Stimulated activated CD8-positive, alpha-beta memory T cell treated with anti-CD3 and anti-CD28 coated beads, Interleukin-7, amount 100 ng/mL, for 48 hours (primary cell): ENCODE measurements at places on chromosomes 12 and 14.

GRCh38 chr14:69547701-69548348 is 26.8 kb downstream of the CCDC177 start:
- DNase-seq: no peak

DNA sequence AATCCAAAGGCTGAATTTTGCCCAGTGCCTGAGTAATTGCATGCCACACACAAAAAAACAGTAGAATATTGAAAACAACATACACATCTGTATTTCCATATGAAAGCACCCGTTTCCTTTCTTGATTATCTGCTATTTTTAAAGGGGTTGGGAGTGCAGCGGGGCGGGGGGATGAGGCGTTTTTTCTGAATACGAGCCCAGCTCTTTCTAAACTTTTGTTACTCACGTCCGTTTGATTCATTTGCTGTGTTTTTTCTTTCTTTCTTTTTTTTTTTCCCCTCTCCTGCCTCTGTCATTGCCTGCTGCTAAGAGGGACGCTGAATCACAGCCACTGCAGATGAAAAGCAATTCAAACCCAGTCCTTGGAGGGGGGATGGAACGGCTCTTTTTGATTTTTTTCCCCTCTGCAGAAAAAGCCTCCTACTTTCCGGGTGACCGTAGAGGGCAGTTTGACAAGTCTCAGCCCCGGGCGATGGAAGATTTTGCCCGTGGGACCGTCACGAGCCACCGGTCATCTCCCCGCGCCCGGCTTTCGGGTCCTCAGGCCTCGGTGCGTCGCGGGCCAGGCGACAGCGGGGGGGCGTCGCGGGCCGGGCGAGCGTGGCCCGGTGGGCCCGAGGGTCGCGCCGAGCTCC is 572 bp upstream of the RASSF8 start:
- no peak for DNase-seq

DNA sequence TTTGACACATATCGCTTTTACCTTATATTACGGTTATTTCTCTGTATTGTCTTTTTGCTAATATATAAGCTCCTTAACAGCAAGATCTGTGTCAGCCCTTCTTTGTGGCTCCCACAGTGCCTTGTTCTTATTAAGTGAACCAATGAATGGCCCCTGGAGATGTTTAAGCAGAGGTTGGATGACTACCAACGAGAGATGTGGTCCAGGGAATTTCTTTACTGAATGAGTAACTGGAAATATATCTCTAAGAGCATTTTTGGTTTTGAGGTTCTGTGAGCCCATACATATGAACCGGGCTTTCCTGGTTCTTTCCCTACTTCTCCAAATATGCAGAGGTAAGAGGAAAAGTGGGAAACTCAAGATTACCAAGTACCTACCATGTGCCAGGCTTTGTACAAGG is 23.5 kb downstream of the CALCOCO1 start:
- DNase-seq: no peak

GRCh38 chr14:69880044-69880487 is 850 bp downstream of the SMOC1 start:
- no peak for DNase-seq

DNA sequence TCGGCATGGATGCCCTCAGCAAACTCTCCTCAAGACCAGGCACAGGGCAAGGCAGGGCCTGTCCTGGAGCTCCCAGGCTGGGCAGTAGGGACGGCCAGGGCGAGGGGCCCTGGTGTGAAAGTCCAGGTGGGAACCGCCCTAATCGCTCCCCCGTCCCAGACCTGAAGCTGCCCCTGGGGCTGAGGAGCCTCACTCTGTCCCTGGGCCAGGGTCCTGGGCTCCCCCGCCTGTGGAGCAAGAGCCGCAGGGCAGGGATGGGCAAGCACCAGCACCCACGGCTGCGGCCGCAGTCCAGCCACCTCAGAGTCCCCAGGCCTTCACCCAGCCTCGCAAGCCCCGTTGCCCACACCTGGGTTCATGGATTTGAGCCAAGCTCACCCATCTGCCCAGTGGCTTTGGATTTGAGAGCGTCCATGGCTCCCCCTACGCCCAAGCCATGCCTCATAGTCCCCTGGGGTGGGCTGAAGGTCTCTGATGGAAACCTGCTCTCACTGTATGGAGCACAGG is 102.4 kb upstream of the C14orf180 start:
- no peak for DNase-seq

DNA sequence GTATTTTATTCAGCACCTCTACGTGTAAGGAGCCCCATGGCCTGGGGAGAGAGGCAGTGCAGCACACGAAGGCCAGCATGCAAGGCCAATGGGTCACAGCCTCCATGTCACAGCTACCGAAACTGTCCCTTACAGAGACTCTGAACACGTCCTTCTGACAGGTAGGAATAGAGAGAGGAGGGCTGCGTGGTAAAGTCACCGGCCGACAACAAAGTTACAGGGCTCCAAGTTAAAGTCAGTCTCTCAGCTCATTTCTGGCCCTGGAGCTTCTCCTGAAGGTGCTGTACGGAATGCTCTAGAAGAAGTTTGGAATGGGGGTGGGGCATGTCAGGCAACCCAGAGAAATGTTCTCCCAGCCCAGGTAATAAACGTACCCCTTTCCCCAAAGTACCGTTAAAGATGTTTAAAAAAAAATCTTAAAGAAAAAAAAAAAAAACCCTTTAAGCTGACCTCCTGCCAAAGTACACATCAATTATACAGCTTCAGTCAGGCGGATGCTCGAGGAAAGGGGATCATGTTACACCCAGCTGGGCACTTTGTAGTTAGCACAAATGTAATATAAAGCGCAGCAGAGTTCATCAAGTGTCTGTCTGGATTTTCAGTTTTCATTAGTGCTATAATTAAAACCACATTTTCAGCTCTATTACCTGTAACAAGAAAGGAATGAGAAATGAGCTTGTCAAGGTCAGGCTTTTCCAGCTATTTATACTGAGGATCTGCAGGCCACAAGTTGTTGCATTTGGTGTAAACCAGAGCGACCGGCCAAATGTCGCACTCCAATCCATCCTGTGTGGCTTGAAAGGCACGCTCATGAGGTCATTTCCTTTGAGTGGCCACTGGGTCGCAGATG is 53.3 kb upstream of the CDKN3 start:
- no peak for DNase-seq

DNA sequence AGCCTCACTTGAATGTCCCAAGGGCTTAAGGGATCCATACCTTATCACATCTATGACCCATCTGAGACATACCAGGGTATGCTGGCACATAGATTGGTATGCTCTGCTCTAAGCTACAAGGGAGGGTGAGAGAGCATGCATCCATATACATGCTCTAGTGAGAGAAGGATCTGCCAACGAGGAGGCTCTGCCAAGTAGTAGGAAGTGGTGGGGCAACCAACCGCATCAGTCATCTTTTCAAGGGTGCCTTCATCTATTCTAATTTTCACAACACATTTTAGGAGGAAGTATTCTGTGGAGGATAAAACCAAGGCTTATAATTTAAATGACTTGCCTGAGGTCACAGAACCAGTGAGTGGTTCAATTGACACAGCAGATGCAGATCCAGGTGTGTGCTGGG is 6.6 kb upstream of the PPM1A start:
- DNase-seq: no peak

DNA sequence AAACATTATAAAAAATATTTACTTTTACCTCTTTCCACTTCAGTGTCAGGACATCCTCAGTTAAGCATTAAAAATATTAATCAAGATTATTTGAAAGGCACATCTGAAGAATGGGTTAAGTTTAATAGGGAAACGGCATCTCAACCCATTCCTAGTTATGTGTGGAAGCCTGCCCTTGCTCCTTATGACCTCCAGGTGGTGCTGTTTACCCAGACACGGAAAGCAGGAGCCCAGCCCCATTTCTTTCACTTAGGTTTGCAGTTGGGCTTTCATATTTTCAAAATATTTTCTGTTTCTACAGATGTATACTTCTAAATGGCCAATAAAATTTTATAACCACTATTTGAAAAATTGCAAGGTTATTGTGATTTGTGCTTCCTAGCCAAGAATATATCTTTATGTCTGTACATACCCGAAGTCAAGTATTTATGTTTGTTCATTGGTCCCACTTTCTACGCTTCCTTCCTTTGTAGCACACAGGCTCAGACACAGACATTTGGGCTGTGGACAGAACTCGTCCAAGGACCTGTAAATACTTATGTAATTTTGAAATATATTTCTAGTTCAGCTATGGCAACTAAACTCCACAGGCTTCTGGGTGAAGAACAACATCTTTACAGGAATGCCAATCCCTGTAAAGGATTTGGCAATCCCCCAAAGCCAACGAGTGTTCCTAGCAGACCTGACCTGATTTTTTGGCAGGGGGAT is 247.1 kb downstream of the AKAP6 start:
- DNase-seq: no peak

DNA sequence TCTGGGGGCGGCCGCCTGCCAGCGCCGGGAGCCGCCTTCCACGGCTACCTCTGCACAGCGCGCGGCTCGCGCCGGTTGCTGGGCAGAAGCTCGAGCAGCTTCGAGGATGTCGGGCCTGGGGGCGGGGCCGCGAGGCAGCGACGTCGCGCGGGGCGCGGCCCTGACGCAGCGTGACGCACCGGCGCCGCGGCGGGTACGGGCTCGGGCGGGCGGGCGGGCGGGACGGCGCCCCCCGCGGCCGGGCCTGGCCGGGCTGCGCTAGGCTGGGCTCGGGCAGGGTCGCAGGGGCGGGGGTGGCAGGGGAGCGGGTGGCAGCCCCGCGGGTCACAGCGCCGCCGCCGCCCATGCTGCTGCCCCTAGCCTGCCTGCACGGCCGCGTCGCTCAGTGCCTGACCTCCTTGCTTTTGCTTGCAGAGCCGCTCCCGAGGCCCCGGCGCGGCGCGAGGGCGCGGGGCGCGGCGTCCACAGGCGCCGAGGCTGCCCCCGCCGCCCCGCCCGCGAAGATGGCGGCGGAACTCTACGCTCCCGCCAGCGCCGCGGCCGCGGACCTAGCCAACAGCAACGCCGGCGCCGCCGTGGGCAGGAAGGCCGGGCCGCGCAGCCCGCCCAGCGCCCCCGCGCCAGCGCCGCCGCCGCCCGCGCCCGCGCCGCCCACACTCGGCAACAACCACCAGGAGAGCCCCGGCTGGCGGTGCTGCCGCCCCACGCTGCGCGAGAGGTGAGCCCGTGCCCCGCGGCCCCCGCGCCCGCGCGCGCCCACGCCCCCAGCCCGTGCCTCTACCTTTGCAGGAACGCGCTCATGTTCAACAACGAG is at the start of gene BTBD6:
TSS of gene BTBD6 (plus strand) at position 166 of the 814 bp plus-strand sequence. CDS start at position 345, 179 bp downstream.
- peak; percentile 71 for DNase-seq

GRCh38 chr12:51886021-51886710 is 1.7 kb upstream of the ANKRD33 start:
- DNase-seq: peak; percentile 39

- DNase-seq: no peak
These were observed 6.5 kb downstream of the OLR1 start for GRCh38 chr12:10165421-10165820.
